ENCODE measurements at places on chromosomes 7 and 10.
A peak's percentile ranks its signal among the peaks of the same experiment; 100 is the strongest.

DNA sequence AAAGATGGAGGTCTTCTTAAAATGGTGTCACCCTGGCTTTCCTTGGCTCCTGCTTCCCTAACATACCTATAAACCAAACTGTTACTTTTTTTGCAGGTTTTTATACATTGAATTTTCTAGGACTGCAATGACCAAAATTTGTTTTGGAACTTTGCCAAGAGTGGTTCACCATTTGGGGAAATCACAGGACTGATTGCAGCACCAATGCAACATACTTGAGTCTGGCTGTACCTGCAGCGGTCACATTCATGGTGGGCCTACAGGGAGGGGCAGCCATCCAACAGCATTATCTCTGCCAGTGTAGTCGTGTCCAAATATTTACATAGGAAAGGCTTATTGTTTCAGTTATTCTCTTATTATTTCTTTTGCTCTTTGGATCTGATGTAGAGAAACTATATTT, 69.0 kb downstream of the HACD1 start:
- DNase-seq = no peak

DNA sequence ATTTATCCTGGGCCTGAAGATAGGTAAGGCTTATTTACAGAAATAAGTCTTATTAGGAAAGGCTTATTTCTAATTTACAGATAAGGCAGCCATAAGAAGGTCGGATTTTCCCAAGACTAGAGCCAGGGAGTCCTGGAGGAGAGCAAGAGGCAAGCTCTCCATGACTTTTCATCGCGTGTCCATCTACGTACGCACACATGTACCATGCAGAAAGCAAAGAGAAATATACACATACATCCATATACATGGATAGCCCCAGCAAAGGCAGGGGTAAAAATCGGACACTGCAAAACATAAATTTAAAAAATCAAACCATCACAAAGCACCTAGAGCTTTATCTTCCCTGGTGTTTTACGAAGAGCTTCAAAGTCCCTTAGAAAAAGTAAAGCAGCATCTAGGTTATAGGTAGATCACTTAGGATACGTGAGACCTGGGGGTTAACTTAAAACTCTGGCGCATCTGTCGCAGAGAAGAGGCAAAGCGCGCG, 25.8 kb upstream of the ZRANB1 start:
- peak; percentile 17 for DNase-seq

DNA sequence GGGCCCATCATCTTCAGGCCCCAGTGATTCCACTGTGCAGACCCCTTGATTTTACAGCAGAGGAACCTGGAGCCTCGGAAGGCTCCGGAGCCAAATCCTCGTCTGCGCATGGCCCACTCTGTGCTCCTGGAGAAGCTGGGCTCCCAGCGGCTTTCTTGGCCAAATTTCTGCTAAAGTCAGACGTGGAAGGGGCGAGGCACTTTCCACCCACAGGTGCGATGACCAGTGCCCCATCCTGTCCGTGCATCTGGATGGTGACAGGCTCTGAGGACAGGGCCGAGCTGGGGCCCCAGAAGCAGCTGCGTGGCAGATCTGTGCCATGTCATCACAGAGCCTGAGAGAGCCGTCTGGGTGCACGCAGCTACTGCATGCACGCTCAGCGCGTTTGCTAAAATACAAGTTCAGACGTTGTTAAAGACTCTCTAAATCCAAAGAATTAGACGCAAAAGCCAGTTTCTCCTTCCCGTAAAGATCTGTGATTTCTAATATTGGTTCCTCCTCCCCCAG, 57.2 kb downstream of the JAKMIP3 start:
- no peak for DNase-seq

DNA sequence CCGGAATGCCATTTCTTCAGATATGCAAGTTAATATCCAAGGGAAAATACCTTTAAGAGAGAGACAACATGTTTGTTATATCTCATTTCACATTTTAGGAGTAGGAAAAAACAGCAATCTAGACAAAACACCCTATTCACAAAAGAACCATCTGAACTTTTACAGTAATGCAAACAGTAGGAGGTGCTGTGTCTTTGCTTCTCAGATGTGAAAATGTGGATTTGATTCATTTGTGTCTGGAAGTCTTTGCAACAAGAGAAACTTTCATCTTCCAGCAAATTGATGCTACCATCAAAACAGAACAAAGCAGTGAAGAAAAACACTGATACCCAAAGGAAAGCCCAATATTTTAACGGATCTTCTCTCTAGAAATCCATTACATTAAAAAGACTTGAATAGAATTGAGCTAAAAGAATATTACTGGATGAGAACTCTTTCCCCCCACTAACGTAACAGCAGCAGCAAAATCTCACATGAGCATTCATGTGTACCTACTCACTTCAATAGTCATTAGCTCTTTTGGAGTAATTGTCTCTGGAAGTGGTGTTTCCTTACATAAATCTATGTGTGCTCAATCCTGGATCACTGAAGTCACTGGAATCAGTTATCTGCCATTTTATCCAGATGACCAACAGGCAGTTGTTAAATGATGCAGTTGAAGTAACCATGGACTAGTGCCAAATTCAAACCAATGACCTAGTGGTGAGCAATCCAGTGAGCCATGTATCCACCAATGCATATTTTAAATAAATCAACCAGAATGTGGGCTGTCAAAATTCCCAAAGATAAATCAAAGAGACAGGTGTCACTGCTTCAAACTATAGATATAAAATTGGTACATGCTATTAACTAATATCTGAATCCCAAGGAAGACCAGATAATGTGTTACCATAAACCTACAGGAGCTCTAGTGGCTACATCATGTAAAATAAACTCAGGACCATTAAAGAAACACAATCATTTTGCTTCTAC, 1.8 kb downstream of the SEMA3C start:
- peak; percentile 84 for DNase-seq

- no peak for DNase-seq
Observed at GRCh38 chr10:58570979-58571378, 58.3 kb downstream of the BICC1 start.

GRCh38 chr10:12181065-12181775, 14.5 kb downstream of the NUDT5 start:
- no peak for DNase-seq

- DNase-seq = no peak
Observed at GRCh38 chr10:88466786-88467185, 116.3 kb downstream of the RNLS start.

- no peak for DNase-seq
Observed at GRCh38 chr10:11698691-11699549, 43.3 kb upstream of the ECHDC3 start.

DNA sequence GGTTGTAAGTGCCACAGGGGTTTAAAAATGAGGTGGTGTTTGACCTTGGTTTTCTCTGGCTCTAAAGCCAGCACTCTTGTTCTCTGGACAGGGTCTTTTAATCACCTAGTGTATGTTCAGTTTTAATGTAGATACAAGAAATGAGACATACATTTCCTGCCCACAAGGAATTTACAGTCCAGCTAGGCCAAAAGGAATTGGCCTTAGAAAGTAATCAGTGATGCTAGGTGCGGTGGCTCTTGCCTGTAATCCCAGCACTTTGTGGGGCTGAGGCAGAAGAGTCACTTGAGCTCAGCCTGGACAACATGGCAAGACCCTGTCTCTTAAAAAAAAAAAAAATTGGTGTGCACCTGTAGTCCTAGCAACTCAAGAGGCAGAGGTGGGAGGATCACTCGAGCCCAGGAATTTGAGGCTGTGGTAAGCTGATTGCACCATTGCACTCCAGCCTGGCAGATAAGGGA, 100.2 kb downstream of the LRMDA start:
- DNase-seq = no peak

DNA sequence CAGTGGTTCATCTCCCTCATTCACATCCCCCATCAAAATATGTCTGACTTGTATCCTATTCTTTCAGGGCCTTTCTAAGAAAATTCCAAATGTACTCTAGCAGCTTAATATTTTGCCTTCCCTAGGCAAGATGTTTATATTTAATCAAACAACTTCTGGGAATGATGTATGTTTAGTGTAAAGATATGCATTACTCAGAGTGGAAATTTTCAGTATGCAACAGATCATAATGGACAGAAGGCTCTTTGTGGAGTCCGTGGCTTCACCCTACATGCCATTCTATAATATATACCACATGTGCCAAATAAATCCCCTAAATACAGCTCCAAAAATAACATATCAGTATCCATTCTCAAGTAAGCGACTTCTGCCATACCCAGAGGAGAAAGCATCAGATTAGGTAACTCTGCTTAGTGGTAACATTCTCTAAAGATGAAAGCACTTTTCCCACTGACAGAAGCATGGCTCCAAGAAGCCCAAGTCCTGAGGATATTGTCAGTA, 316.6 kb downstream of the KCNMA1 start:
- DNase-seq = no peak

DNA sequence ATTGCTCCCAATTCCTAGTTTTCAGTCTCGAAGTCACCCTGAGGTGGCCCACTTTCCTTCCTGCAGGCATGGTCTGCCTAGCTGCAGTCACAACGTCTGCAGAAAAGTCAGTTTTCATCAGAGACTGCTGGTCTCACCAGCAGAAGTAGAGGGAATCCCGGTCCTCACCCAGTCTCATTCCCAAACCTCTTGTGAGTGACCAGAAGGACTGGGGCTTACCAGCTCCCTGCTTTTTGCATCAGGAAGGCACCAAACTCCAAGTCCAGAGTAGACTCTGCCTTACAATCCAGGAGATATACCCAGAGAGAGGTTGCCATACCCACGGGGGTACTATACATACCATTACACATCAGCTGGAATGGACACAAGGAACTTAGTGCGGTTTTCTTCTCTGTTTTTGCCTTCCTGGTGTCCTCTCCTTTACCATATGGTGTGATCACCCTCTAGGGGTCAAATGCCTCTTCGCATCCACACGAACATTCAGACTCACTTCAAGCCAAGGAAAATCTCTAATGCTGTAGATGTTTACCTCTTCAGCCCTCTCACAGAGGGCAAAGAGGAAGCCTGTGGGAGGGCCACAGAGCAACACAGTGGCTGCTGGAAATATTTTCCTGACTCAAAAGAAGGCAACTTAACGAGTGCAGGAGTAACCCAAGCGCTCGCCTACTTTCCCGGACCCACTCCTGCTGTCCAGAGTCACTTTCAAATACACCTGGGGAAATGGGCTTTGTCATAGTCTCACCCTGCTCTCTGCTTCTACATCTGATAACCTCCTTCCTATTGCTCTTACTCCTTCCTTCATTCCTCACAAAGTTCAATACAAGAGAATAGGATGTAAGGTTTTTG, 220.9 kb downstream of the C7orf25 start:
- peak; percentile 87 for DNase-seq

DNA sequence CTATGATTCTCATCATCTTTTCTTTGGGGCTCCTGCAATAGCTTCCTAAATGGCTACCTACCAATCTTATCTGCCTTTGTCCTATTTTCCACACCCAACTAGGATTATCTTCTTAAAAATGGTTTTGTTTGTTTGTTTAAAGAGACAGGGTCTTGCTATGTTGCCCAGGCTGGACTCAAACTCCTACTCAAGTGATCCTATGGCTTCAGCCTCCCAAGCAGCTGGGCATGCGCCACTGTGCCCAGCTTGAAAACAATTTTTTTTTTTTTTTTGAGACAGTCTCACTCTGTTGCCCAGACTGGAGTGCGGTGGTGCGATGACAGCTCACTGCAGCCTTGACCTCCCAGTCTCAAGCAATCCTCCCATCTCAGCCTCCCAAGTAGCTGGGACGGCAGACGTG, 14.9 kb downstream of the DNMBP start:
- DNase-seq = no peak

- DNase-seq = no peak
Observed at GRCh38 chr7:29341156-29341555, 146.6 kb downstream of the CHN2 start.

DNA sequence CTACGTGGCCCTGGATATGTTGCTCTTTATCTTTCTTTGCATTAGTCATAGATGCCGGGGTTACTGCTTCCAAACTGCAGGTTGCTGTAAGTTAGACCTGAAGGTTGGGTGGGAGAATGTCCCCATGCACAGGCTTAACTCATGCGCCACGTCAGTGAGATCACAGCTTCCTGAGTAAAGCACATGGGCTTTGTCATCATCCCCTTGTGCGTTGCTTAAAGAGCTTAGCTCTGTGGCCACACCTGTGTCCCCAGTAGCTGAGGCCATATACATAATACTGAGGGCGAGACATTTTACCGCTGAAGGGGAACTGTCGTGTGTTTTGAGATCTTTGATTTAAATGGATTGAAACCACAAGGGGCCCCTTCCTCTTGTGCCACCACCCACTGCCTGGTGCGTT, 45.8 kb upstream of the BTBD16 start:
- no peak for DNase-seq

DNA sequence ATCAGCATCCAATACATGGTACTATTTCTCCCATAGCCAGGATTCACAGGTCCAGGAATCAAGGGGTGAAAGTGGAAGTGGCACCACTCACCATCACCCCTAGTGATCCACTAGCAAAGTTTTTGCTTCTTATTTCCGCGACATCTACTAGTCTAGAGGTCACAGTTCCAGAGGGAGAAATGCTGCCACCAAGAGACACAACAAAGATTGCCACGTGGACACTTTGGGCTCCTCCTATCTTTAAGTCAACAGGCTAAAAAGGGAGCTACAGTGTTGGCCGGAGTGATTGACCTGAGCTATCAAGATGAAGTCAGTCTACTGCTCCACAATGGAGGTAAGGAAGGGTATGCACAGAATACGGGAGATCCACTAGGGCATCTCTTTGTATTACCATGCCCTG, 178.2 kb downstream of the AKR1D1 start:
- DNase-seq = peak; percentile 17

GRCh38 chr7:47636433-47637175, 54.7 kb upstream of the TNS3 start:
- no peak for DNase-seq

GRCh38 chr10:126929391-126929790, 24.2 kb downstream of the DOCK1 start:
- no peak for DNase-seq

DNA sequence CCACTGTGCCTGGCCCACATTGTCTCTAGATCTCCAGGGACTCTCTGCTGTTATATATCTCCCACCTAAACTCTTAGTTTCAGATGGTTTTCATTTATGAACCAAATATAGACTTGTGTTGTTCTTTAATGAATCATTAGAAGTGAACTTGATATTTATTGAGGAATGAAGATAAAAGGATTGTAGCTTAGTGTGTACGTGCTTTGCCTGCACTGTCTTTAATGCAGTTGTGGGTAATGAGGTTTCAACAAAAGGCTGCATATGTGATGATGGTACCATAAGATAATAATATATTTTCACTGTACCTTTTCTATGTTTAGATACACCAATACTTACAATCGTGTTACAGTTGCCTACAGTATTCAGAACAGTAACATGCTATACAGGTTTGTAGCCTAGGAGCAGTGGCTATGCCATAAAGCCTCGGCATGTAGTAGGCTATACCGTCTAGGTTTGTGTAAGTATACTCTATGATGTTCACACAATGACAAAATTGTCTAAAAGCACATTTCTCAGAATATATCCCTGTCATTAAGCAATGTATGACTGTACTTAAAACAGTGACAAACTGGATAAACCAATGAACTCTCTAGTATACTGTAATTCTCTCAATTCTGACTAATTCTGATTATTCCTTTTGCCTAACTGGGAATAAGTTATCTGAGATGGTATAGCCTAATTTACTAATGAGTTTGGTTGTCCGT, 25.2 kb downstream of the VCL start:
- DNase-seq = no peak

DNA sequence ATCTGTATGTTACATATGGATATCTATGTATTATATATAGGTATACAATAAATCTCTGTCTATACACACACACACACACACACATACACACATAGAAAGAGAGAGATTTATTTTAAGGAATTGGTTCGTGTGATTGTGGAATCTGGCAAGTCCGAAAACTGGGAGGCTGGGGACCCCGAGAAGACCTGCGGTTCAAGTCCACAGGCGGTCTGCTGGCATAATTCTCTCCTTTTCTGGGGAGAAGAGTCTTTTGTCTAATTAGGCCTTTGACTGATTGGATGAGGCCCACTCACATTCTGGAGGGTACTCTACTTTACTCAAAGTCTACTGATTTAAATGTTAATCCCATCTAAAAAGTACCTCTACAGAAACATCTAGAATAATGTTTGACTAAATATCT, 65.1 kb downstream of the PAPSS2 start:
- no peak for DNase-seq

Measured in SK-MEL-5 (cell line).